Fibroblast of skin of back (primary cell): ENCODE measurements at places on chromosomes 12 and 14.
A peak's percentile ranks its signal among the peaks of the same experiment; 100 is the strongest.

- DNase-seq: no peak
Measured at GRCh38 chr12:28883406-28883997, 265.6 kb upstream of the FAR2 start.

DNA sequence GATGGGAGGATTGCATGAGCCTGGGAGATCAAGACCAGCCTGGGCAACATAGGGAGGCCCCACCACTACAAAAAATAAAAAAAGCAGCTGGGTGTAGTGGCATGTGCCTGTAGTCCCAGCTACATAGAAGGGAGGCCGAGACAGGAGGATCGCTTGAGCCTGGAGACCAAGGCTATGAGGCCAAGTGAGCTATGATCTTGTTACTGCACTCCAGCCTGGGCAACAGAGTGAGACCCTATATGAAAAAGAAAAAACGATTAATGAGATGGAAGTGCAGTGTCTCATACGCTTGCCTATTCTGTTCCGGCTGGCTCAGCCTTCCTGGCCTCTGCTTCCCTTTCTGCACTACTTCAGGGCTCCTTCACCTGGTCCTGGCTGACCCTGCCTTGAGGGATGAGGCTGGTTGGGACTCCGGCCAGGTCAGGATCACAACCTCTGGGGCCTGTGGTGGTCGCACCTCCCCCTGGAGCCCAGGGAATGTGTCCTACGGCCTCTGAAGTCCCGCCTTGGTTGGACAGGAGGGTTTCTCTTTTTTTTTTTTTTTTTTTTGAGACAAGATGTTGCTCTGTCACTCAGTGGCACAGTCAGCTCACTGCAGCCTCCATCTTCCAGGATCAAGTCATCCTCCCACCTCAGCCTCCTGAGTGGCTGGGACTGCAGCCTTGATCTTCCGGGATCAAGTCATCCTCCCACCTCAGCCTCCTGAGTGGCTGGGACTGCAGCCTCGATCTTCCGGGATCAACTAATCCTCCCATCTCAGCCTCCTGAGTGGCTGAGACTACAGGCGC lies 10.7 kb downstream of the TEDC1 start:
- DNase-seq: no peak

GRCh38 chr12:54356951-54357356 lies 7.3 kb downstream of the GPR84 start:
- DNase-seq: no peak

GRCh38 chr12:24138041-24138440 lies 188.6 kb upstream of the SOX5 start:
- no peak for DNase-seq

DNA sequence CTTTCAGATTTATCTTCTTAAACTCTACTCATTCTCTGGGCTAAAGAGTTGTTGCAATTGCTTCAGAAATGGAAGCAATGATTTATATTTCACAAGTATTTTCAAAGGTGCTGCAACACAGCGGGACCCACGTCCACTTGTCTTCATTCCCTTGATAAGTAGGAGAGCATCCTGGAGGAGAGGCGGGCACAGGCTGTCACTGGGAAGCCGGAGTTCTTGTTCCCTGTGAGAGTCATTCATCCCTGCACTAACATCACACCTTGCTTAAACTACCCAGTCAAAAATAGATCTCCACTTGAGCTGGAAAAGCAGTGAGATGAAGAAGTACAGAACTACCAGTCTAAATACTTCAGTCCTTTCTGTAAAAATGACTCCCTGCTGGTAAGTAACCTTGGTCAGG lies 160.5 kb upstream of the RASSF8 start:
- DNase-seq: no peak

DNA sequence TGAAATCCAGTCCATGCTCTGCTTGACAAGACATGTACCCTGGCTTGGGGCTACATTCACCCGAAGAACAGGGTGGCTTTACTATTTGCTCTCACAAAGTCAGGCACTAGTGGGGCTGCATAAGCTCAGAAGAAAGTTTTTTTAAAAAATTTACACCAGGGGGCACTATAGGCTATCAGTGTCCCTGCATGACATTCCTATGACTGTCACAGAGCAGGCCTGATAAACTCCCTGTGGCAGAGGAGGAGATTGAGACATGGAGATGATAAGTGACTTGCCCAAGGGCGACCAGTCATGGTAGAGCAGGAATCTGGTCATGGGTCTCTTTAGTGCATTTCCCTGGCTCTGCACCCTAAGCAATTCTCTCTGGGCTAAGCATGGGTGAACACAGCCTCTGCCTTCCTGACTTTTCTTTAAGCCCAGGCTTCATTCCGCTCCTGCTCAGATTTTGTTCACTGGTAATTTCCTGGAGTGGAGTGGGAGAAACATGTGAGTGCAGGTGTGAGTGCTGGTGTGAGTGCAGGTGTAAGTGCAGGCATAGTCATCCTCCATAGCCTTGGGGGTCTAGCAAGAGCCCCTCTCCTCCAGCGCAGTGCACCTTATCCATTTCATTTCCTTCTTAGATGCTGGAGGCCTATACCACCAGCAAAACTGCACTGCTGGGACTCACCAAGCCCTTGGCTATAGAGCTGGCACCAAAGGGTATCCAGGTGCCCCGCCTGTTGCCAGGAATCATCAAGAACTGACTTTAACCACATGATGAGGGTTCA lies 91.6 kb downstream of the DHRS2 start:
- DNase-seq: peak; percentile 76

DNA sequence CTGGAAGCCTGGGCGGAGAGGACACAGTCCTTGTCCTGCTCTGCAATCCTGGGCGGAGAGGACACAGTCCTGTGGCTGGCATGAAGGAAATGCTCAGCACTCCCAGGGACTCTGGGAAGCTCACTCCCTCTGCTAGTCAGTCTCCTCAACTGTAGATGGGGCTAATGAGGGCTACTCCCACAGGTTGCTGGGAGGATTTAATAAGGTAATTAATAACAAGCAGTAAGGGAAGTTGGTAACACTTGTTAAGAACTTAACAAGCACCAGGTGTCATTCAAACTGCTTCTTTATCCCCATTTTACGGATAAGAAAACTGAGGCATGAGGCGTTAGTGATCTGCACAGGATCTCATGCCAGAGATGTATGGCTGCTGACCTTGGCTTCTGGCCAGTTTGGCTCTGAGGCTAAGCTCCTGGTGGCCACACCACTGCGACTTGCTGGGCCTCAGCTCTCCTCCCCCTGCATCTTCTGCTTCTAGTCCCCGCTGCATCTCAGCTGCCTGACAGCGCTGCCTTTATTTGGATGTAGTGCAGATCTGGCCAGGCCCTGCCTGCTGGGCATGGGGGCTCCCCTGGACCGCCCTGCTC lies 54.1 kb upstream of the BEGAIN start:
- DNase-seq: peak; percentile 29

DNA sequence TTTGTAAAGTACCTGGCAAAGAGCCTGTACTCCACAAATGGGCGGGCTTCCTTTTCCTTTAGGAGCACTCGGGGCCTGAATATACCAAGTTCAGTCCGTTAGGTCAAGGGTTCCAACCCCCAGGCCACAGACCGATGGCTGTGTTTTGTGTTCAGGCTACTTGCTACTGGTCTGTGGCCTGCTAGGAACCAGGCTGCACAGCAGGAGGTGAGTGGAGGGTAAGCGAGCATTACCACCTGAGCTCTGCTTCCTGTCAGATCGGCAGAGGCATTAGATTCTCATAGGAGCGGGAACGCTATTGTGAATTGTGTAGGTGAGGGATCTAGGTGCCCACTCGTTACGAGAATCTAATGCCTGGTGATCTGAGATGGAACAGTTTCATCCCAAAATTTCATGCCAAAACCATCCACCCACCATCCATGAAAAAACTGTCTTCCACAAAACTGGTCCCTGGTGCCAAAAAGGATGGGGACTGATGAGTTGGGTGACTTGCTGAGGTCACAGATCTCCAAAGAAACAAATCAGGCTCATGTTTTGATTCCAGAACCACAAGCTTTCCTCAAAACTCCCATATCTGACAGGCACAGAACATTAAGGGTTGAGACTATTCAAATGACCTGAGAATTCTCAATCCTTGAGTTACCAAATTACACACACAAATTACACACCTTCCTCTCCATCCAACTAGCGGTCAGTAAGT lies 4.2 kb downstream of the CSRP2 start:
- DNase-seq: no peak

DNA sequence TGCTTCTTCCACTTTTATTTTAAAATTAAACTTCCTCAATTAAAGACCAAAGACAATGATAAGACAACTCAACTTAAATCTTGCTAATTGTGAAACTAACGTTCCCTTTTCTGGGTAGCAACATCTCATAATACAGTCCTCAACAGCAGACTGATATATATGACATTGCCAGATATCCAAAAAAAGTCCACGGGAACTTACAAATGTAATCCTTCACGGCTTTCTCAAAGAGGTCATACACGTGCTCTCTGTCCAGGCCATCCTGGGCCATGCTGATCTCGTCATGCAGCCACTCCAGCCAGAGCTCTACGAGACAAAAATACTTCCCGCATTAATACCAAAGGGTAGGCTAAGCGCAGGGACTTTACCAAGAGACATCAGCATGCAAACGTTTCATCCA lies 13.3 kb downstream of the SART3 start:
- no peak for DNase-seq

- peak; percentile 30 for DNase-seq
Measured at GRCh38 chr12:30985814-30986452, 59.4 kb downstream of the TSPAN11 start.

DNA sequence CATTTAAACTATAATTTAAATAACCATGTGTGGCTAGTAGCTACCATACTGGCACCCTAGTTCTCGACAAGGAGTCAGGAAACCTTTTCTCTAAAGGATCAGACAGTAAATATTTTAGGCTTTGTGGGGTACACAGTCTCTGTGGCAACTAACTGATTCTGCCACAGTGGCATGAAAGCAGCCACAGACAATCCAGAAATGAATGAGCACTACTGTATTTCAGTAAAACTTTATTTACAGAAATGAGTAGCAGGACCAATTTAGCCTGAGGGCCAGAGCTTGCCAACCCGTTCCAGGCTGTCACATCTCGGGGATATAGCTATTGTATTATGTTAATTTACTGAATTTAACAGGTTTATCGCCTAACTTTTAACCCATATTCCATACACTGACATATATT lies 278.7 kb downstream of the ITPR2 start:
- no peak for DNase-seq

- no peak for DNase-seq
Measured at GRCh38 chr14:58200480-58200841, 512 bp downstream of the ACTR10 start.

DNA sequence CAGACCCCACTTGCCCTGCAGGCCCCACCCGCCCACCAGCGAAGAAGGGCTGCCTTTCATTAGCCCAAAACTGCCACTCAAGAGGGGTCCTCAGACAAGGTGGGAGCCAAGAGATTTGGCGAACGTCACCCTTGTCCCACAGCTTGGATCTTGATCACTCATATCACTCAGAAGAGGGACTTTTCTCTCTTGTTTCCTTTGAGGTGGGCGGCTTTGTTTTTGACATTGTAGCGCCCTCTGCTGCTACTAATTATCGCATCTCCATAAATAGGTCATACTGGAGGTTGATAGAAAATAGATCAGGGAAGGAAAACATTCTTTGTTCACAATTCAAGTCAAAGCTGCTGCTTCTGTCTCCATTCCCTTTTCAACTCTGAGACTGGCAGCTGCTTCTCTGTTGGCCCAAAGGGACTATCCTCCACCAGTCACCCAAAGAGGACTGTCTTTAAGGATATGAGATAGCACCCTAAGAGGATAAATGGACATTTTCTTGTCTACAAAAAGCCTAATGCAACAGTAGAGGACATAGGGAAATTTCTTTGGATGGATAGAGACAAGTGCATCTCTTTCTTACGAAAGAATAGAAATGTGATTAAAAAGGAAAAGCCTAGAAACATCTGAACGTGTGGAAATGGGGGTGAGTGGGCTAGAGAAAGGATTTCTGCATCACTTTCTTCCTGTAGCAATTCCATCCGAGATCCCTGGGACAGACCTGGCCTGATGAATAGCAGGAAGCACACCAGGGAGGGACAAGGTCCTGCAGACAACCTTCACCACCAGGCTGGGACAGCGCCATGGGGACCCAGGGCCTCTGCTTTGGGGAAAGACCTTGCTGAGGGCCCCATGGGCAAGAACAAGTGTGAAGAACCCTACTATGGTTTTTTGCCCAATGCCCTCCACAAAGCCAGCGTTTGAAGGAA lies 115.8 kb downstream of the DAD1 start:
- peak; percentile 54 for DNase-seq

- no peak for DNase-seq
Measured at GRCh38 chr12:113155646-113156045, 6.1 kb downstream of the CFAP73 start.

- DNase-seq: peak; percentile 55
Measured at GRCh38 chr12:75996861-75997447, 34.6 kb downstream of the PHLDA1 start.

GRCh38 chr12:26196421-26196716 lies 996 bp downstream of the SSPN start:
- peak; percentile 34 for DNase-seq

DNA sequence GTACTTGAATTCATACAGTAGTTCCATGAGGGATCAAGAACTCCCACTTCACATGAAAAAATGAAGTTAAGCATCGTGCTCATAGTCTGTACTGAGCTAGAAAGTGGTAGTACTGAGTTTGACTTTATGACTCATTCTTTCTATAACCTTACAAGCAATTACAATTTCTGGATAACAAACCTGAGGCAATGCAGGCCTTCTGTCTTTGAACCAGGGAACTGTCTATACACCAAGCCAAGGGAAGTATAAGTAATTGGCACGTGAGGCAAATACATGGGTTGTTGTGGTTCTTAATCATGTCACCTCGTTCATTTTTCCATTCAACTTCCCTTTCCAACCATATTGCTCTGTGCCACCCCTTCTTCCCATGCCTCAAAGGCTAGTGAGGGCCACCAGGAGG lies 16.8 kb downstream of the GNS start:
- no peak for DNase-seq

GRCh38 chr12:575948-576614 lies 87.2 kb downstream of the NINJ2 start:
- peak; percentile 71 for DNase-seq
